ENCODE measurements at places on chromosomes 1 and 21.

- no peak for DNase-seq
These were observed 568.5 kb upstream of the B3GALT2 start for GRCh38 chr1:193754732-193755427.

DNA sequence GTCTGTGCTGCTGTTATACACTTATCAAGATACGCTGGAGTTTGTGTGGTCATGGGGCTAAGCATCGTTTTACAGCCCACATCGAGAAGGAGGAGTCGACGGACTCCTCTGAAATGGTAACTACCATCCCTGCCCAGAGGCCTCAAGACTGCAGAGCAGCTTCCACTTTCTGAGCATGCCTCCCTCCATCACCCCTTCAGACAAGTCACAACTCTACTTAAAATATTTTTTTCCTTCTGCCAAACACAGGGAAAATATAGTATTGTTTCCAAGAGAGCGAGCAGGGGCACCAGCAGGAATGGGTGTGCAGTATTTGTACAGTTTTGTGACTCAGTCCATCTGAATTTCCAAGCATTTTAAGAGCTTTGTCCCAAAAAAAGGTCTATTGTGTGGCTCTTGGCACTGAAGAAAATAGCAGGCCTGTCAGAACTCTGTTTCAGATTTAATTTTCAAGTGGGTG lies 14.1 kb downstream of the EVA1C start:
- no peak for DNase-seq

GRCh38 chr1:184050636-184051035 lies 894 bp upstream of the TSEN15 start:
- no peak for DNase-seq

- DNase-seq = no peak
These were observed 14.9 kb downstream of the SLC45A3 start for GRCh38 chr1:205665201-205666045.

DNA sequence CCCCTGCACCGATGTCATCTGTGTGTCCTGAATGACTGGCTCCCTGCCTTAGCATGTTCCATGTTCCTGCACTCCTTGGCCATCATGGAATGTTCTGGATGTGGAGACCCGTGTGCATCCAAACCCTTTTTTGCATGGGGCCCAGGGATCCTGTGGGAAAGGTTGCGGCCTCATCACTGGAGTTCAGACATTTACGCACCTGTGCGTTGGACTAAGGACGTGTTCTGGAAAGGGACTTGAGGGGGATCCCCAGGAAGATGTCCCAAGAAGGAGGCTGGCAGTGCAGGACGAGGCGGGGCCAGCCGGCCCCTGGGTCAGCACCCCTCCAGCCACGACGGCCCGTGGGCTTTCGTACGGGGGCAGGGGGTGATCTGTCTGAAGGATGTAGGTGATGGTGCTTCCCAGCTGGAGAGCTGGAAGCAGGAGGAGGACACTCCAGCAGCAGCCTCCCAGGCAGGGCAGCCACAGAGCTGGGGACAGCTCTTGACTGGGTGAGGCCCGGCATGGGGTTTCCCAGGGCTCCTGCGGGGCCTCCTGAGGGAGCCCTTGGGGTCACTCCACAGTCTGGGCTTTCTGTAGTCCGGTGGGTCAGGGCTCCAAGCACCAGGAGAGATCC lies 67.2 kb downstream of the SCCPDH start:
- no peak for DNase-seq

DNA sequence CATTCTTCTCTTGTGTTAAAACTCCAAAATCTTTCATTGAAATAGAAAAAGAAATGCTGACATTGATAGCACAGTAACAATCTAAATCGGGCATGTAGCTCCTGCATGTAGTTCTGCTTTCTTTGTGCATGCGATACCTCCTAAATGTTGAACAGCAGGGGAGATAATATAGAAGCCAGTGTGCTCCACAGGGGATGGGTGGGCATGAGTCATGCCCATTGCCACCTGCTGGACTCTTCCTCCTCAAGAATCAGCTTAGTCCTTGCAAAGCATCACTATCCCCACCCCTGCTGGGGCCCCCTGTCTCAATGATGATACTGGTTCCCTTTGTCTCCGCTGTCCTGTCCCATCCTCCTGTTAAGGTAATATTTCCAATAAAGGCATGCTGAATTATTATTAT lies 203.0 kb downstream of the RWDD3 start:
- no peak for DNase-seq

DNA sequence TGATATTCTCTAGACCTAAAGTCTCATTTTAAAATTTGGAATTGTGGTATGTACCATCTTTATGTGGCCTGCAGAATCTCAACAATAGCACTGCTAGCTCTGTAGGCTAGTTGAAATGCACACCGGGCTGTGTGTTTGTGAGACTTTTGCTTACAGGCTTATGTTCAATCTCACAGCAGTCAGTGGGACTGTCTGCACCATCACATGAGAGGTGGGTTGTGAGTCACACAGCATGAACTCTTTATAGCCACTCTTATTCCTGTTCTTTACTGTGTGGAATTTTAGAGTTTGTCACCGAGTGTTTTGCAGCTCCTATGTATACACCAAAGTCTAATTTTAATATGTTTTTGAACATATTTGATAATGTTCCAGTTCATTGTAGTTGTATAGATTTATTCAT lies 74.6 kb downstream of the RASAL2 start:
- DNase-seq = no peak

GRCh38 chr1:77672374-77672773 lies 10.1 kb downstream of the ZZZ3 start:
- no peak for DNase-seq

All from activated naive CD8-positive, alpha-beta T cell treated with anti-CD3 and anti-CD28 coated beads, Interleukin-2, amount 50 U/mL, for 24 hours (primary cell).